ENCODE measurements at places on chromosomes 16 and 17.
A peak's percentile ranks its signal among the peaks of the same experiment; 100 is the strongest.

DNA sequence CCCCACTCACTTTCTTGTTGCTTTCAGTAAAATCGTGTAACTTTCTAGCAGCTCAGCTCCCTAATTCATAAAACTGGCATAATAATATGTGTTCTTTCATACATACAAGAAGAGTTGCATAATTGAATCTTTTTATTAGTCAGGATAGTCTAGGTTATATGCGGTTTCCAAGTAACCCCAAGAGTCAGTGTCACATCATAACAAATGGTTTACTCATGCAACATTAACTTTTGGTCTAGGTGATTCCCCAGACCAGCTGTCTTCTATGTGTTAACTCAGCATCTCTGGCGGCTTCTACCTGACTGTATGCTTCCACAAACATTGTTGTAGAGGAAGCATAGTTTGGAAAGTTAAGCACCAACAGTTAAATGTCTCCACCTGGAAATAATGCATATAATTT is 1000.4 kb downstream of the CDH11 start:
- no peak for DNase-seq

DNA sequence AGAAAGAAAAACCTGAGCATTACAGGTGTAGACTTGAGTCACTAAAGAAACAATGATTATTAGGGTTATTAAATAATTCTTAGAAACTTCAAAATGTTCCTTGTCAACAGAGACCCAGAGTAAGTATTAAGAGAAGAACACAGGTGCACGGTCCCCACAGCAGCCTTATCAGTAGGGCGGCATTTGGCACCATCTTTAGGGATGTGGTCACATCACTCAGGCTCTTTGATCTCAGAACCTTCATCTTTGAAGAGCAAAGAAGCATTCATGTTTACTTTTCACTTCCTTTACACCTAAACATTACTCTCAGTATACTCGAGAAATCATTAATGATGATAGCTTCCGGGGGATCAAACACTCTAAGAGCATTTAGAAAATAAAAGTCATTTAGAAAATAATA is 928.7 kb downstream of the KCNJ2 start:
- no peak for DNase-seq

DNA sequence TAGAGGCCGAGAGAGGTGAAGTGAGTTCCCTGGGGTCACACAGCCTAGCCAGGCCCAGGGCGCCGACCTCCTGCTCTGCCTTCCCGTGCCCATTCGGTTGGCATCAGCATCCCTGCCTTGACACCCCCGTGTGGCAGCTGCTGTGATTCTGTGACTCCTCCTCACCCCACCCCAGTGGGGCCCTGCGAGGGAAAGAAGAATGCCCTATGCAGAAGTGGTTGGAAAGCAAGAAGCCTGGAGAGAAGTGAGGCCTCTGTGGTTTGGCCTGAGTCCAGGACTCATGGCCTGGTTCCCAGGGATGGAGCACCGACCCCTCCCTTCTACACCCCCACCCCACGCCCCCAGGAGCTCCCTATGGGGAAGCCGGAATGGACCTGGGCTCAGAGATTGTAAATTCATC is 296.2 kb downstream of the SEC14L1 start:
- no peak for DNase-seq

- DNase-seq = no peak
These were observed 3.5 kb upstream of the RNF222 start for GRCh38 chr17:8401107-8401506.

GRCh38 chr17:67386965-67387551 is 10.0 kb downstream of the PITPNC1 start:
- DNase-seq = peak; percentile 59

DNA sequence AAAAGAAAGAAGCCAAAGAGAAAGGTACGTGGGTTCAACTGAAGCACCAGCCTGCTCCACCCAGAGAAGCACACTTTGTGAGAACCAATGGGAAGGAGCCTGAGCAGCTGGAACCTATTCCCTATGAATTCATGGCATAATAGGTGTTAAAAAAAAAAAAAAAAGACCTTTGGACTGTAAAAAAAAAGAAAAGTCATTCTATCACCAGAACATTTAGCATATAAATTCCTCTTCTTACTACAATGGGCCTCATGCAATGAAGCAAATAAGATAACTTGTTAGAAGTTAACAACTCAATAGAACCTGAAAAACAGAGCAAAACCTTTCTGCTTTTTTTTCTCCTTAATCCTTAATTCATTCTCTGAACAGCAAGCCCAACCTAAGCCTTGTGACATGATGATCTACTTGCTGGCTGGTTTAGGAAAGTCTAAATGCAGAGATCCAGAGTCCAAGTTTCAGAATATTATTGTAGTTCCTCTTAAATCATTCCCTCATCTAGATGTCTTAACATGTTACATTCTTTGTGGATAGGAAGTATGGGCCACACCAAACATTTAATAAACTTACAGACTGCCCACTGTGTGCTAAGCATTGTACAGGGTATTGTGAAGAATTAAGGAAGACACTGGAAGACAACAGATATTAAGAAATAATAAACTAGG is 45.4 kb downstream of the BRCA1 start:
- no peak for DNase-seq
